ENCODE measurements at places on chromosomes 11 and 22.

GRCh38 chr11:7871056-7871455 lies 60.0 kb downstream of the OR10A6 start:
- no peaks in the 10 kb centered on the region for H3K4me1 ChIP-seq
- no peaks in the 10 kb centered on the region for H3K36me3 ChIP-seq
- H3K27me3 ChIP-seq, result no peaks in the 10 kb centered on the region
- no peak overlapping the region for H3K27ac ChIP-seq

DNA sequence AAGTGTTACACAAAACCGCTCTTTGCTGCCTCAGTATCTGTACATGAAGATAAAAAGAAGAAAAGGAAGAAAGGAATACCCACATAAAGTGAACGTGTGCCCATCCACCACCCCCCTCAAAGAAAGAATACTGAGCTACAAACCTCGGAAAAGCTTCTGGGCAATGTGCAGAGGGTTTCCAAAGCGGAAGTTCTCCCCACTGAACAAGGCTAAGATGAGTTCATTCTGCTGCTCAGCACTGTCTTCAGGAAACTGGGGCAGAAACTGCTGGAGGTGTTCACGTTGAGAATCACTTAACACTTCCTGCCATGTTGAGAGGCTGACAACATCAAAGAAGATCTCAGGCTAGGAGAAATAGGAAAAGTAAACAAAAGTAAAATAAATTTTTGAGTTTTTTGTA lies 6.9 kb downstream of the NFRKB start:
- H3K27ac ChIP-seq, result no peak overlapping the region
- H3K4me3 ChIP-seq, result no peak overlapping the region
- no peaks in the 10 kb centered on the region for H3K4me1 ChIP-seq
- H3K36me3 ChIP-seq, result peaks cover 5% of the 10 kb centered on the region
- H3K27me3 ChIP-seq, result no peaks in the 10 kb centered on the region

DNA sequence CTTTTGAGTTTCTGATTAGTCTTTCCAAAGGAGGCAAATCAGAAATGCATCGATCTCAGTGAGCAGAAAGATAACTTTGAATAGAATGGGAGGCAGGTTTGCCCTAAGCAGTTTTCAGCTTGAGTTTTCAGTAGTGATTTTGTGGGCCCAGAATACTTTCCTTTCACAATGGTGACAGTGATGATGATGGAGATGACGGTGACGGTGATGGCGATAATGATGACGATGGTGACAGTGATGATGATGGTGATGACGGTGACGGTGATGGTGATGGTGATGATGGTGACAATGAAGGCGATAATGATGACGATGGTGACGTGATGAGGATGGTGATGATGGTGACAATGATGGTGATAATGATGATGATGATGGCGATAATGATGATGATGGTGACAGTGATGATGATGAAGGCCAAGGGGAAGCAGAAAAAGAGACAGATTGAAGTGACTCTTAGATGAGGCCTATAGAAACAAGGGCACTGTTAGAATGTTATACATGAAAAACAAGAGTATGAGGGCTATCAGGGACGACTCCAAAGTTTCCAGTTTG lies 153.4 kb upstream of the B3GAT1 start:
- no peaks in the 10 kb centered on the region for H3K27me3 ChIP-seq
- H3K4me3 ChIP-seq, result no peak overlapping the region
- no peaks in the 10 kb centered on the region for H3K36me3 ChIP-seq
- no peak overlapping the region for H3K27ac ChIP-seq

- H3K27ac ChIP-seq, result no peak overlapping the region
- no peak overlapping the region for H3K4me3 ChIP-seq
- no peak for DNase-seq
- H3K27me3 ChIP-seq, result no peaks in the 10 kb centered on the region
- no peaks in the 10 kb centered on the region for H3K4me1 ChIP-seq
- H3K36me3 ChIP-seq, result no peaks in the 10 kb centered on the region
These were observed 40.9 kb downstream of the NAV2 start for GRCh38 chr11:19753451-19754106.

- no peaks in the 10 kb centered on the region for H3K4me1 ChIP-seq
- peak overlapping the region; percentile 85 for H3K27ac ChIP-seq
- peak; percentile 72 for DNase-seq
- no peaks in the 10 kb centered on the region for H3K36me3 ChIP-seq
- no peaks in the 10 kb centered on the region for H3K27me3 ChIP-seq
These were observed 576 bp downstream of the TMEM258 start for GRCh38 chr11:61791737-61792309.

DNA sequence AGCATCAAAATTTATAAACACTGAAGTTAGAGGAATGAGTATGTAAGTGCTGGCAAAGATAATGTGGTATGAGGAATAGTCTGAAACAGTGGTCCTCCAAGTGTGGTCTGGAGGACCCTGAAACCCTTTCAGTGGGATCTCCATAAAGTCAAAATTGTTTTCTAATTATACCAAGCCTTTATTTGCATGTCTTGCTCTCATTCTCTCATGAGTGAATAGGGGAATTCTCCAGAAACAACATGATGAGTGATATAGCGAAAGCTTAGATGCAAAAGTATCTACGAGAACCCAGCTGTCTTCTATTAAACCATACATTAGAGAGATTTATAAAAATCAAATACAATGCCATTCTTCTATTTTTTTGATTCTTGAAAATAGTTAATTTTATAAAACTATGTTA lies 145.0 kb upstream of the RAG2 start:
- no peak overlapping the region for H3K4me3 ChIP-seq
- H3K27me3 ChIP-seq, result no peaks in the 10 kb centered on the region
- no peaks in the 10 kb centered on the region for H3K36me3 ChIP-seq
- no peak overlapping the region for H3K27ac ChIP-seq
- no peak for DNase-seq
- no peaks in the 10 kb centered on the region for H3K4me1 ChIP-seq

GRCh38 chr11:102108734-102109440 lies 1.4 kb upstream of the YAP1 start:
- H3K4me1 ChIP-seq, result no peaks in the 10 kb centered on the region
- H3K4me3 ChIP-seq, result no peak overlapping the region
- no peak for DNase-seq
- no peaks in the 10 kb centered on the region for H3K27me3 ChIP-seq
- H3K36me3 ChIP-seq, result no peaks in the 10 kb centered on the region
- no peak overlapping the region for H3K27ac ChIP-seq

DNA sequence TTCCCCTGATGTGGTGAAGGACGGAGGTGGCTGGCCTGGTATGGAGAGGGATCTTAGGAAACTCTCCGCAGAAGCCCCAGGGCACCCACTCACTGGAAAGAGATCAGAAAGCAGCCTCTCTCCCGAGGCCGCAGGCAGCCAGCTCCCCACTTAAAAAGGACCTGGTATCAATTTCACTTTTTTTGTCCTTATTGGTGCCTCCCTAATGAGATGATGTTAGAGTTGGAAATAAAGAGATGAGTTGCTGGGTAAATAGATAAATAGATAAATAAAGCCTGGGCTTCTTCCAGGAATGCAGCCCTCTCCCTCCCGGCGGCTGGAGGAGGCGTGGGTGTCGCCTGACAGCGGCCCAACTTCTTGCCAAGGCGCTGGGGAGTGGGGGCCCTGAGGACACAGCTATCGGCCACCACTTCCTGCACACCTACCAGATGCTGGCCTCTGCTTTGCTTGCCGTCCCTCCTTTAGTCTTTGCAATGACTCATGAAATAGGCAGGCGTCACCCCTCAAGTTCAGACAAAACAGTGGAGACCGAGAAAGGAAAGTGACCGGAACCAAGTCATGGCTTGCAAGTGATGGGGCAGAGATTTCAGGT lies 42.9 kb downstream of the LINC01488 start:
- no peak overlapping the region for H3K27ac ChIP-seq
- H3K36me3 ChIP-seq, result no peaks in the 10 kb centered on the region
- H3K4me1 ChIP-seq, result no peaks in the 10 kb centered on the region

DNA sequence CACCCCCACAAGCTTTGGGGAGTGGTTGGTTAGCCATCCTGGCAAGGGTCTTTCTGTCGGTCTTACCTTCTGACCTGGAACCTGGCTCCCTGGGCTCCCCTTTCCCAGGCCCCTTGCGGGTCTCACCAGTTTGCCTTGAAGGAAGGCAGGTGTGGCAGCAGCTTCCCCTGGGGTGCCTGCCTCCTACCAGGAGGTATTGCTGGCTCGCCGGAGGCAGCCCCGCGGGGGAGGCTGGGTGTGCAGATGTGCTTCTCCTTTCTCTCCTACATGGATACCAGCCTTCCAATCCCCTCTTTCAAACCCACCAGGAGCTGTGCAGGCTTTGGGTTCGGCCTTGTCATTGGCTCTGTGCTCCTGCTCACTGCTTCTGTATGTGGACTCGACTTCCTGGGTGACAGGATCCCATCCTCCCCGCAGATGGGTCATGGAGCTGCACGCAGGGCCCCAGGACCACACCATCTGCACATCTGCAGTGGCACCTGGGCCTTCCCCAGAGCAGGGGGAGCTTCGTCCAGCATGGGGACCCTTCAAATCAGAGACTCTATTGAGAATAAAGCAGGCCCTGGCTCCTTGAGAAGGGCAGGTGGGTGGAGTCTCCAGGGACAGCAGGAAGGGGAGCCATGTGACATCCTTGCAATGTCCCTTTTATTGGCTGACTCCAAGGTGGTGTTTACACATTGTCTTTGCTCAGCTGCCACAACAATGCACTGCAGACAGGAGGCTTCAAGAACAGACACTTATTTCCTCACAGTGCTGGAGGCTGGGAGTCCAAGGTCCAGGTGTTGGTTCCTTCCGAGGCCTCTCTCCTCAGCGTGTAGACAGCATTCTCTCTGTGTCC lies 592.0 kb downstream of the BRD1 start:
- H3K36me3 ChIP-seq, result no peaks in the 10 kb centered on the region
- H3K4me1 ChIP-seq, result no peaks in the 10 kb centered on the region
- H3K4me3 ChIP-seq, result no peak overlapping the region
- H3K27me3 ChIP-seq, result peaks cover 63% of the 10 kb centered on the region
- H3K27ac ChIP-seq, result no peak overlapping the region

DNA sequence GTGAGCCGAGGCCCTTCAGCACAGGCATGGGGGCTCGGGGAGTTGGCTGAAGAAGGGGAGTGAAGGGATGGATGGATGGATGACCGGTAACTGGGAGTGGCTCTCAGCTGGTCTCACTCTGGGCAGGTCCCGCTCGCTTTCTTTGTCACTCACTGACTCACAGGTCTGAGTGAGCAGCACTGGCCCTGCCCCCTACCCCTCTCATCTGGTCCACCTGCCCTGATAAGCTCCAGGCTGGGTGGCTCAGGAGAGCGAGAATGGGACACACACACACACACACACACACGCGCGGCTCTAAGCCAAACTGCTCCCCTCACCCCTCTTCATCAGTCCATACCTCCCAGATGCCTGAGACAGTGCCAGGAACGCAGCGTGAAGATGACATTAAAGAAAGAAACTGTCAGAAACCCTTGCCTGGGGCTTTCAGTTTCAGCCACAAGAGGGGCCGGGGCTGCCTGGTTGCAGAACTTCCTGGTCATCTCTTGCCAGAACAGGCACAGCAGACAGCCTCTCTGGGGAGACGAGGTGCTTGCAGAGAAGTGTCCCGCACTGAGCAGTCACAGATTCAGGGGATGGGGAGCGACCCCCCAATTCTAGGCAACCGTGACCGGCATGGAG lies 16.5 kb upstream of the SHISAL1 start:
- peak overlapping the region; percentile 17 for H3K27ac ChIP-seq
- H3K27me3 ChIP-seq, result peaks cover 73% of the 10 kb centered on the region
- H3K36me3 ChIP-seq, result no peaks in the 10 kb centered on the region
- peak overlapping the region; percentile 30 for H3K4me3 ChIP-seq
- DNase-seq, result peak; percentile 94
